ENCODE measurements at places on chromosomes 7 and 10.

DNA sequence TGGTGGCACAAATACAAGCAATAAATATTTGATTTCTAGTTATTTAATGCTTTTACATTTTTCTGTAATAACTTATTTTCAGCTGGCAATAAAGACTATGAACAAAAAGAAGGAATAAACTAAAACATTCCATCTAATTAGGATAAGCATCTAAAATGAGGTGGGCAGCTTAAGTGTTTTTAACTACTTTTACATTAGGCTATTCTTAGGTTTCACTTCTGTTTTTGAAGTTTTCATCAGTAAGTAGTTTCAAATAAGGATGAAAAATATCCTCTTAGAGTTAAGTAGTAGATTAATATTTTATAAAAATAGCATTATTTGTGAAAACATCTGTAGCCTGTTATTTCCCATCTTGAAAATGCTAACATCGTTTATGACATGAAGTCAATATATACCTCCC lies 15.9 kb downstream of the NT5C2 start:
- DNase-seq: no peak

DNA sequence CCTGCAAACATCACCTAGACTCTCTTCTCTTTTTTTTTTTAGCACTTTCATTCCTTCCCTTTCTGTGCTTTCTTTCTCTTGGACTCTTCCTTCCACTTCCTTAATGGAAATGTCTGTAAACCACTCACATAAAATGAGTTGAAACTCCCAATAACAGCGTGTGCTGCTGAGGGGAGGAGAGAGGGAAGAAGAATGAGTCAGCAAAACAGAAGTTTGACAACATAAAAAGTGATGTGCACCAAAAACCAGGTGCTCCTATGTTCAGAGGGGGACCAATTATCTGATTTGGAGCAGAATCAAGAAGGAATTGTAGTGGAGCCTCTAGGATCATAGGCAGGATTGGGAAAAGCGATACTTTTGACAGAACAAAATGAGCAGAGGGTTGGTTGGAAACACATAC lies 712.1 kb upstream of the IGFBP3 start:
- no peak for DNase-seq

GRCh38 chr7:85222522-85222921 lies 35.7 kb upstream of the SEMA3D start:
- no peak for DNase-seq

DNA sequence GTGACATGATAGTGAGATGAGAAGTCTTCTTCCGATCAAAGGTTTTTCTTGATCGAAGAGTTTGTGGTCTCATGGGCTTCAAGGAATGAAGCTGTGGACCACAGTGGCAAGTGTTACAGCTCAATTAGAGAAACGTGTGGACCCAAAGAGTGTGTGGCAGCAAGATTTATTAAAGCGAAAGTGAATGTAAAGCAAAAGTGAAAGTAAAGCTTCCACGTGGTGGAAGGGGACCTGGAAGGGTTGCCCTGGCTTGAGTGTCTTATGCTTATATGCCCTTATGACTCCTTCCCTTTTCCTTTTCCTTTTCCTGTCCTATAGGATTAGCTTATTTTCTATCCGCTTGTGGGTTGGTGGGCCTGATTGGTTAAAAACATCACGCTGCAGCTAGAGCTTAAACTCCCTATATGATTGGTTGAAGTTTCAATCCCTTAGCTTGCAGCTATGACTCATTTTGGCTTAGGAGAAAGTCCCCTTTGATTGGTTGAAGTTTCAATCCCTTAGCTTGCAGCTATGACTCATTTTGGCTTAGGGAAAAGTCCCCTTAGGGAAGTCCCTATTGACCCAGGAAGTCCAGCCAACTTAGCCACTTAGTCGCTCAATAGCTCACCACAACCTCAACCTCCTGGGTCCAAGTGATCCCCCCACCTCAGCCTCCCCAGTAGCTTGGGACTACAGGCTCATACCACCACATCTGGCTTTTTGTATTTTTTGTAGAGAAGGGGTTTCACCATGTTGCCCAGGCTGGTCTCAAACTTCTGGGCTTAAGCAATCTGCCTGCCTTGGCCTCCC lies 34.7 kb downstream of the MRPS24 start:
- DNase-seq: no peak

DNA sequence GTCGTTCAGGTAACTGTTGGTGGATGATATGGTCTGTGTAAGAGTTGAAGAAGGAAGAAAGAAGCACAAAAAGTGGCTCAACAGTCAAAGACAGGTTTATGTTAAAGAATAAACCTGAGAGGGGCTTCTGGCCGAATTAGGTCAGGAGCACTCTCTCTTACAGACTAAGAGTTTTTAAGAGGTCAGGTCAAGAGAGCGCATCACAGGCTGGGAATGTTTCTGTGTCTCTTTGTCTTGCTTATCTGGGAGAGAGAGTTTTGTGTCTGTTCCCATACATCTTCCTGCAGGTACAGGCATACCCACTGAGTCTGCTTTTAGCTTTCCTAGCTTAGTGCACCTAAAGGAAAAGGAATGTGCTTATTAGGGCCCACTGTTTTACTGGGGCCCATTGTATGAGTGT lies 22.2 kb upstream of the PRPF18 start:
- no peak for DNase-seq

GRCh38 chr7:105752671-105753275 lies 123.6 kb downstream of the ATXN7L1 start:
- DNase-seq: no peak

GRCh38 chr10:124063750-124064603 lies 29.4 kb downstream of the CHST15 start:
- DNase-seq: no peak

GRCh38 chr7:143436325-143436946 lies 6.8 kb upstream of the TAS2R60 start:
- no peak for DNase-seq

GRCh38 chr10:131685007-131685406 lies 215.8 kb upstream of the PPP2R2D start:
- DNase-seq: no peak

DNA sequence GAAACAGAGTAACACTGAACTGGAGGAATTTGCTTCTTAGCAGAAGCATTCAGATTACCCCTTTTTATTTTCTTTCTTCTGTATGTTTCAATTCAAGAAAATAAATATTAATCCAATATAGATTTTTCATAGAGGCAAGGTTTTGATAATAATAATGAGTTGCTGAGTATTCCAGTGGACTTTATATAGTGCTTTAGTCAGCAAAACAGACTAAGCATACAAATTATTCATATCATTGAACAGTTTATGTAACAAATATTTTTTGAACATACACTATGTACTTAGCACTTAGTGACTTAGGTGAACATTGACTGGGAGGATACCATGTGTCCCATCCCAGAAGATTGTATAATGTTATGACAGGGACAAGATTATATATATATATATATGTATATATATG lies 32.0 kb downstream of the PPP1R9A start:
- no peak for DNase-seq

DNA sequence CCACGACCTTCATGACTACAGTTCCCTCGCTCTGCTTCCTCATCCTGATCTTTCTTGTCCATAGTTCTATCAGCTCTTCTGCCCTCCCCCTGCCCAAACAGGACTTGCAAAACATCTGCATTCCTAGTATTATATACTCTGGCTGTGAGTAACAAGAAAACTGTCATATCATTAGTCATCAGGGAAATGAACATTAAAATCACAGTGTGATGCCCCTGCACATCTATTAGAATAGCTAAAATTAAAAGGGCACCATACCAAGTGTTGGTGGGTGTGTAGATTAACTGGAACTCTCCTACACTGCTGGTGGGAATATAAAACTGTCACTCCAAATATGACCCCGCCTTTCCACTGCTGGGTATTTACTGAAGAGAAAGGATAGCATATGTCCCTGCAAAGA lies 141.8 kb downstream of the C7orf25 start:
- DNase-seq: no peak

DNA sequence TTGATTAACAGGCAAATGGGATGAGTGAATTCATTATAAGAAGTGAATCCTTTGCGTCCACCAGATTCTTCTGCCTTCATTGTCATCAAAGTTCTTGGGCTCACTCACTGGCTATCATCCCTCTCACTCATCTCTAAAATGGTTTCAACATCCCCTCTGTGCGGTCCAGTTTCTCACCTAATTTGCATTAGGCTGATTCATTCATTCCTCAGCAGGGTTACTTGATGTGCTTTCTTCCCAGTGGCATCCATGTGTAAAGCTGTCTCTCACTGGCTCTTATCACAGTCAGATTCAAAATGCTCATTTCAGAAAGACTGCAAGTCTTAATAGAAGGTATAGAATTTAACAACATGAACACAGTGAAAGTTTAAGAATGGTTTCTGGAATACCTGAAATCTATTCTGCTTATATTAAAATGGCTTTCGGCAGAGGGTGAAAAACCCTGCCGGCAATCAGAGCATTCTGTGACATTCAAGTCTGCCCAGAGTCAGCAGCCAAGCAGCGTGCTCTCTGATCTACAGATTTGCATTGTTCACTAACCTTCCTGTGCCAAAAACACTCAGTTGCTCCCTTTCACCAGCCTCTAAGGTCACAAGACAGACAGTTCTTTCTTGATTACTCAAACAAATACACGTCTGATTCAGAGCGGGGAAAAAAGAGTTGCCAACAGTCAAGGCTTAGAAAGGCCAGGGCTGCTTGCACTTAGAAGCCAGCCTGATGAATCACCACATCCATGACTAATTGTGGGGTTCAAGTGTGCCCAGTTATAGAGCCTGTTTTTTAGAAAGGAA lies 106.7 kb downstream of the TES start:
- no peak for DNase-seq

- DNase-seq: no peak
Measured at GRCh38 chr10:70568113-70568512, 34.4 kb downstream of the PRF1 start.

DNA sequence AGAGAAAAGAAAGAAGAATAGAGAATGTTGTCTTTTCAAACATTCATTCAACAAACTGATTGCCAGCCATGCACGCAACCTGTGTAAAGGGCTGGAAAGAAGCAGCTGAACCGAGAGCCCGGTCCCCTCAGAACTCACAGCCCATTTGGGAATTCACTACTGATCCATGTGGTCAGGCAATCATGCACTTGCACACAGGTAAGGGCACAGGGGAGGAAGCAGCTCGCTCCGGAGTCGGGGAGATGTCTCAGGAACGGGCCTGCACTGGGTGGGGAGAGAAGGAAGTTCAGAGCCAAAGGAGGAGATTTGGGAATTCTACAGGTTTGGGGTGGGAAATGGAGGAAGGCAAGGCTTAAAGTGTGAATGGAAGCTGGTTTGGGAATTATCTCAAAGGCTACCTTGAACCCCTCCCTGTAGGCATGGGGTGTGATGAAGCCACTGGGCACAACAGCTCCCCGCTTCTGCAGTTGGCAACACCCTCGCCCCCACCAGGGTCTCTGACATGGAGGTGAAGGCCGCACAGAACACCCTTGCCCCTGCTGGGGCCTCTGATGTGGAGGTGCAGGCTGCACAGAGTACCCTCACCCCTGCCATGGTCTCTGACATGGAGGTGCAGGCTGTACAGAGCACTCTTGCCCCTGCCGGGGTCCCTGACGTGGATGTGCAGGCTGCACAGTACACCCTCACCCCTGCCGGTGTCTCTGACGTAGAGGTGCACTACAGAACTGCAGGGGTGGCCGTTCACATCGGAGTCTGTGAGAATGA lies 194.4 kb upstream of the RNF32 start:
- DNase-seq: no peak

- no peak for DNase-seq
Measured at GRCh38 chr10:17206210-17206709, 4.8 kb upstream of the TRDMT1 start.

GRCh38 chr10:6299234-6299633 lies 96.5 kb downstream of the PFKFB3 start:
- DNase-seq: no peak

- no peak for DNase-seq
Measured at GRCh38 chr10:121753726-121754476, 155.7 kb upstream of the FGFR2 start.

All from NCI-H2081 treated with DMSO at 0.1 percent for 48 hours (cell line).